ENCODE measurements at places on chromosomes 6 and 20.

DNA sequence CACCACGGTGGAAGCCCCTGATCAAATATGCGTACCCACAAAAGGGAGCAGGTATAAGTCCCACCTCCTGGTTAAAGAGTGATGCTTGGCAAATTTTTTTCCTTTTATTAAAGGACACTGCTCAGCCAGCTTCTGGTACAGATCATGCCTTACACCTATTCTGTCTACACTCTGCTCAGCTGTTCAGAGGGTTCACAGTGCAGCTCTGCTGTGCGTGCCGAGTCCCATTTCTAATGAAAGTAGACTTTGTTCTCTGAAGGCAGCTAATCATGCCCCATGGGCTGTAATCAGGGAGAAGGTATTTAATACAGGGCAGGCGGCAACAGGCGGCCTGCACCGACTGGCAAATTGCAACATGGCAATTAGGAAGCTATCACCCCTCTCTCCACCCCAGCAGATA, 16.3 kb downstream of the LRRC73 start:
- no peak for DNase-seq

DNA sequence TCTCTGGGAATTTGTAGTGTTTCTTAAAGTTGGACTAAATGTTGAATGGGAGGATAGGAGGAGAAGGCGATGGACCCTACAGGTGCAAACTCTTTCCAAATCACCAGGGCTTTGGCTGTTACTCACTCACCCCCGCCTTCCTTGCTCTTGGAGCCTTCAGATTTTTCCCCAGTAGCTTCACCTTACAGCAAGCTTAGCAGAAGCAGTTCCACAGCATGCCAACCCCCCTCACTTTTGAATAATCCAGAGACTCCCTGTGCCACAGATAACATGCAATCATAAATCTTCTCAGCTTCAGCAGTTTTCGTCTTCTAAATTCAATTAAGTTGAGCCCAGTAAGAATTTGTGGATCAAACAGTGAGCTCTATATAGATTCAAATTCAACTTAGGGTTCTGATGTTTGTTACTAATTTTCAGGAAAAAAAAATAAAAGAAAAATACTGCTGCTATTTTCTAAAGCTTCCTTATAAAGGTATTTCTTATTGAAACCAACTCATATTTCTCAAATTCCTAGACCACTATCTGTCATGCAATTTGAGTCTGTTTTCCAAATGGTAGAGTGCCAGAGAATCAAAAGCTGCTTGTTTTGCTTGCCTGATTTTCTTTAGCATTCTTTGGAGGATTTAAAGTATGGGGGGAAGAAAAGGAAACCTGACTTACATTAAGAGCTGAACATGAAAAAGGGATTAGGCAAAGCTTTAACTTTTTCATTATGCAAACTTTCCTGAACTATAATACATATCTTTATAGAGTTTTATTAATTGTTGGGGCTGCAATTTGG, 166.4 kb downstream of the EYA4 start:
- DNase-seq, result no peak

DNA sequence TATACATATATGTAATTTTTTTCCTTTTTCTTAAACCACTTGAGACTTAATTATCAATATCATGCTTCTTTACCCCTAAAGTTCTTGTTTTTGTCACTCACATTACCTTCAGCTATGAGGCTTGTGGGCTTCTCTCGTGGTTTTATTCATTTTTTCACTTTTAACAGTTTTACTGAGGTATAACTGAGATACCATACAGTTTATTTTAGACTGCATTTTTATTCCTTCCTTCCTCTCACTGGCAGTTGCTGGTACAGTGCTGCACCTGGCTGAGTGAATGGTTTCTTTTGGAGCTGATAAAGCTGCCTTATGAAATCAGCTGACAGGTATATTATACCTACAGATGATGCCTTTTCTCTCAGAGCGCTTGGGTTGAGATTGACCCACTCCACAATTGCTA, 54.4 kb downstream of the LRP11 start:
- no peak for DNase-seq

GRCh38 chr6:150076196-150076893, 7.4 kb upstream of the ULBP3 start:
- no peak for DNase-seq

GRCh38 chr6:38051819-38052434, 232.4 kb downstream of the ZFAND3 start:
- no peak for DNase-seq

Data from activated naive CD4-positive, alpha-beta T cell treated with anti-CD3 and anti-CD28 coated beads, Interleukin-2, amount 50 U/mL, for 16 hours (primary cell).